Amygdala (tissue), 56 donors: ENCODE measurements at places on chromosomes 11 and 22.

GRCh38 chr22:30115705-30116104, 35.4 kb downstream of the HORMAD2 start:
- DNase-seq: no peak

- DNase-seq: no peak
Measured at GRCh38 chr22:45218976-45219375, 21.7 kb downstream of the KIAA0930 start.

GRCh38 chr11:117876341-117877119, at the start of gene FXYD6:
Gene FXYD6, minus strand, starts transcription at chr11:117876658. Its CDS starts 33,882 bp downstream, at chr11:117842776.
- no peak for DNase-seq

DNA sequence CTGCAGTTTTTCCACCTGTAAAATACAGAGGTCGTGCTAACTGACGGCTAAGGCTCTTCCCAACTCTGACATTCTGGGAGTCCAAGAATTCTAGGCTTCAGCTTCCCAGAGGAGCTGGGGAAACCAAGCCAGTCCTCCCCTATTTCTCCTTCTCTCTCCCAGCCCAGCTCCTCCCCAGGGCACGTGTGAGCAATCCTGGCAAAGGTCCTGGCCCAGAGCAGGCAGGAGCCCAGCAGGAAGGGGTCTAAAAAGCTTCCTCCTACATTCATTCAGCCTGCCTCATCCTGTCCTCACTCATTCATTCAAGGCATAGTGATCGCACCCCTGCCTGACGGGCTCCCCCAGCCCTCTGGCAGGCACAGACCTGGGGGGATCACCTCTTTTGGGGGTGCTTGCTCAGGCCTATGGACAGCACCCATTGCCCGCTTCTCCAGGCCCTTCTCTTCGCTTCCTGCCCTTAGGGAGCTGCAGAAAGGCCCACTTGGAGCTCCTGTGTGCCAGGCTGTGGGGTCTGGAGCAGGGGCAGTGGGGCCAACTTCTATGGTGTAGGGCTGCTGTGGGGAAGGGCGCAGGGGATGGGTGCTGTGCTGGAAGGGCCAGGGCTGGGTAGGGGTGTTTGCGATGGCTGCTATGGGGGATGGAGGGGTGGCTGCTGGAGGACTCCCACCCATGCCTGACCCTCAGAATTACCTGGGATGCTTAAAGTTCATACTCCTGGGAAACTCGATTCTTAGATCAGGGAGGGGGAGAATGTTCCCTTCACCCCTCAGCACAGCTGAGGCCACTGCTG, 9.8 kb downstream of the KCNC1 start:
- DNase-seq: no peak

DNA sequence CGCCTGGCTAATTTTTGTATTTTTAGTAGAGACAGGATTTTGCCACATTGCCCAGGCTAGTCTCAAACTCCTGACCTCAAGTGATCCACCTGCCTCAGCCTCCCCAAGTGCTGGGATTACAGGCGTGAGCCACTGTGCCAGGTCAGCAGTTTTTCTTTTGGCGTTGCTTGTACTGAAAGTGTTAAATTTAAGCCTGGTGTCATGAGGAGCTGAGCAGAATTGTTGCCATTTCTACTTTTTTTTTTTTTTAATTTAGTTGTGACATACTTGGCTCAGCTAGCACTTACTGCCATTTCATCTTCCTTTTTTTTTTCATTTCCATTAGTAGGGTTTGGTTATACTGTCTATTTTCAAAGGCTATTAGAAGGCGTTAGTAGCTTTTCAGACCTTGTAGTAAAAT, 10.7 kb downstream of the TAB1 start:
- DNase-seq: no peak

DNA sequence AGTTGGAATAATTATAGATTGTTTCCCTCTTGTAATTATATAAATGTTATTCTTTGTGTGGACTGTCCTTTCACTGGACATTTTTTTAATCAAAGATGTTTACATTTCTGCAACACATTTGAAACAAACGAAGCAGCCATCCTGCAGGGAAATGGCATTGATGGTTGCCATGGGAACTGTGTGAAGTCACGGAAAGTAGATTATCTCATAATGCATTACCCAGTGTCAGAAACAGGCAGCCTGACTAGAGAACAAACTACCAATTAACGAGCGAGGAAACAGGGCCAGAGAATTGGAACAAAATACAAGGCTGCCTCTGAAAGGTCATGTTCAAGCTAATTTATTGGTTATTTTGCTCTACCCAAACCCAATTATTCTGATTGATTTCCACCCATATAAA, 96.9 kb upstream of the LARGE1 start:
- DNase-seq: no peak

DNA sequence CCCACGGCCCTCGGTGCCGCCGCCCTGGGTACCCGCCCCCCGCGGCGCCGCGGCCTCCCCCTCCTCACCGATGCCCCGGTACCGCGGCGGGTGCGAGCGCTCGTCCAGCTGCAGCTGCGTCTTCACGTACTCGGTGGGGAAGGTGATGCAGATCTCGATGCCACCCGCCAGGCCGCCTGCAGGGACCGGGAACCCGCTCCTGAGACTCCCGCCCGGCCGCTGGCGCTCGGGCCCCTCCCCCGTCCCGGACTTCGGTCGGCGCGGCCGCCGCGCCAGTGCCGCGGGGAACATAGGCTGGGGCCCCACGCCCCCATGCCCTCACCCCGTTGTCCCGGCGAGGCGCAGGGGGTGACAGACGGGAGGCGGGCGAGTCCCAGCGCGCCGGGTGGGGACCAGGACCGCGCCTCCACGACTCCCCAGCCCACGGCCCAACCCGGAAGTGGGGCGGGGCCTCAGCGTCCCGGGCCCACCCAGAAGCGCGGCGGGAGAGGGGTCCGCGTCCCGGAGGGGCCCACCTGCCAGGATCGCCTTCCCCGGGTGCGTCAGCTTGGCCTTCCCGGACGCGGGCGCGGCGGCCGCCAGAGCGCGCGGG, 375 bp downstream of the SLC25A1 start:
- DNase-seq: no peak

DNA sequence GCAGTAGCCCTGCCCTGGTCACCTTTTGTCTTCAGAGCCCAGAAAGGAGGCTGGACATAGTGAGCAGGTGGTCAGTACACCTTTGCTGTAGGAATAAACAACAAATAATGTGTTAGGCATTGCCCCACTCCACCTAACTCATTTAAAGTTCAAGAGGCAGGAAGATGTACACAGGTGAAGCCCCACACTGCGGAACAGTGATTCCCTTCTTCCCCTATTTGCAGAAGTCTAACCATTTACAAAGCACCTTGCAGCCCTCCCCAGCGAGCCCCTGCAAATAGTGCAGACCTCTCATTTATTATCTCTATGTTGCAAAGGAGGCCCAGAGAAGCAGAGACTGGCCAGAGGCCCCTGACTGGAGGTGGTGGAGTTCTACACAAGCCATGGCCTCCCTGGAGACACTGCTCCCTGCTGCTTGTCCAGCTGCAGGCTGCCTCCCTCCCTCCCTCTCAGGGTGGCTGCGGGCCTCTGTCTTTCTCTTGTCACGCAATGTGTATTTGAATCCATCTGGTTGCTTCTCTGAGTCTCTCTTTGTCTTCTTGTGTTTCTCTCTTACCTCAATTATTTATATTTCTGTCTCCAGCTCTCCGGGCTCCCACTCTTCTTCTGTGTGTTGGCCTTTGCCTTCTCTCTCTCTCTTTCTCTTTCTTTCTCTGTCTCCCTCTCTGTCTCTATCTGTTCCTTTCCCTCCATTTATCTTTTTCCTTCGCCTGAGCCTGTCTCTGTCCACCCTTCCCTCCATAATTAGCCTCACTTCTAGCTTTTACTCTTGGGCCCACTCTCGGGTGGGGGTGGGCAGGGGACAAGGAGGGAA, 59.1 kb upstream of the PRDM11 start:
- DNase-seq: no peak
